ENCODE measurements at places on chromosomes 13 and 19. TPM values are rescaled to one million over a fixed set of nuclear protein-coding genes. Genes with fewer than 3 reads are reported as not detected.

GRCh38 chr19:48624067-48624594, 4.8 kb downstream of the SPHK2 start:
- peaks cover 8% of the 10 kb centered on the region for H3K36me3 ChIP-seq
- peaks cover 65% of the 10 kb centered on the region for H3K4me1 ChIP-seq
- peak; percentile 99 for DNase-seq
- peak overlapping the region; percentile 89 for H3K27ac ChIP-seq
- peak overlapping the region; percentile 85 for H3K4me3 ChIP-seq

GNG7 gene
- total RNA-seq: 1.3 TPM

DNA sequence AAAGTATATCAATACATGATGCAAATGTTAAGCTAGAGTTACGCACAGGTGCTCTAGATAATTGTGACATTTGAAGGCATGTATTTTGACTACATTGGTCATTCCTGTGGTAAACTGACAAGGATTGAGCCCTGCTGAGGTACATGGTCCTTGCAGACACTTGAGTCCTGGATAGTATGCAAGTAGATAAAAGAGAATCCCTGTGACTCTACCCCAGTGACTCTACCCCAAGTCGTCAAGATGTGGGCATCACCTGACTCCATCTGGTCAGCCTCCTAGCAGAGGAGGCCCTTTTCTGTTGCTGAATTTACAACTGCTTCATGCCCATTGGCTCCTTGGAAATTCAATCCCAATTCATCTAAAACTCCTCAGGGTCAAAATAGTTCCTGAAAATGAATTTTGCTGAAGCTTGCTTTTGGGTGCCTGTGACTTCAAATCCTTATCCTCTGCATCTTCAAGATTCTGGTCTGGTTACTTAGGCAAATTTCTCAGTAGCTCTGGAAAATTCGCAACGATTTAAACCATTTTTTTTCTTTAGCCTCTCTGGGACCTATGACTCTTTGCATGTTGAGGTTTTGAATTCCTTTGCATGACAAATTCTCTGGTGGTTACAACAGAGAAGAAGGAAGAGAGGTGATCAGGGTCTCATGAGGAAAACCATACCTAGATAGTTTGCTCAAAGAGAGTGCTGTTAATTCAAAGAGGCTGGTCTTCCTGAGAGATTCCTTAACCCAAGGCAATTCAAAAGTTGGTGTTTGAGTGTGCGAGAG, 422.1 kb downstream of the FGF9 start:
- H3K27ac ChIP-seq: no peak overlapping the region
- H3K36me3 ChIP-seq: peaks cover under 1% of the 10 kb centered on the region
- no peak overlapping the region for H3K4me3 ChIP-seq
- H3K4me1 ChIP-seq: peaks cover 7% of the 10 kb centered on the region
- no peak for DNase-seq

DNA sequence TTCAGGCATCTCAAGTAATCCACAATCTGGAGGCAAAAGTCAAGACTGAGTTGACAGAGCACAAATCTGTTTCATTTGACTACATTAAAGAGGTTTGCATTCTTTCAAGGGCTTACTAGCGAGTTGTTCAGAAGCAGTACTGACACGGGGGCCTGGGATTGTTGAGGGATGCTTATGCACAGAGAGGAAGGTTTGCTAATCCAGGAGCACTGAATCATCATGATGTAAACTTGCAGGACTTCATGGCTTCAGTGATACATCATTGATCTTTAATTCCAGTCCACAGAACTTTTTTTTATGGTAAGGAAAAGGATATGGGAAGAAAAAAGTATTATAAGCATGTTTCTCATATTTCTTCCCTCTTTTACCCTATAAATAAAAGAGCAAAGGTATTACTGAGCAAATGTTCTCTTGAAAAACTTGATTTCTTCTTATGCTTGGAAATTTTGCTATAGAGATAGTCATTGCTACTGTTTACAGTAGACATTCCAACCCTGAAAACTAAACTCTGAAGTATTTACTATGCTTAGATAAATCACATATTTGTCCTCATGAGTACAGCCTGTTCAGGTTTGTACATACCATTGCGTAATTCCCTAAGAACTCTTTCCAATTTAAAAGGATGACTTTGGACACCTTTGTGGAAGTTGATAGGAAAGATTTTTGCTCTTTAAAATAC, 65.8 kb upstream of the KPNA3 start:
- H3K36me3 ChIP-seq: peaks cover 10% of the 10 kb centered on the region
- H3K27ac ChIP-seq: no peak overlapping the region
- no peak for DNase-seq
- no peaks in the 10 kb centered on the region for H3K4me1 ChIP-seq

- peak overlapping the region; percentile 99 for H3K27ac ChIP-seq
- no peak for DNase-seq
- peaks cover 75% of the 10 kb centered on the region for H3K4me1 ChIP-seq
- peak overlapping the region; percentile 100 for H3K4me3 ChIP-seq
- H3K27me3 ChIP-seq: no peaks in the 10 kb centered on the region
Observed at GRCh38 chr19:48619692-48620585, 633 bp downstream of the SPHK2 start.

All from activated T-cell treated with anti-CD3 and anti-CD28 coated beads, Interleukin-2, amount 50 U/mL, for 72 hours (primary cell).